ENCODE measurements at places on chromosomes 2 and 18. TPM values are rescaled to one million over a fixed set of nuclear protein-coding genes. Genes with fewer than 3 reads are reported as not detected.

MSGN1 gene
- total RNA-seq: not detected

UGT1A8 gene
- 1.7 TPM for total RNA-seq

TMEM169 gene
- total RNA-seq: 0.09 TPM

CRYGD gene
- not detected for total RNA-seq

RUFY4 gene
- total RNA-seq: not detected

GALNT13 gene
- total RNA-seq: 0.04 TPM

PPIL3 gene
- 11.6 TPM for total RNA-seq

KYNU gene
- 39.4 TPM for total RNA-seq

GPAT2 gene
- 2.1 TPM for total RNA-seq

FIGN gene
- total RNA-seq: 2.1 TPM

APOB gene
- not detected for total RNA-seq

ABCB11 gene
- not detected for total RNA-seq

SCN2A gene
- total RNA-seq: not detected

All from esophagus squamous epithelium (tissue), 5 donors.